Stimulated activated CD8-positive, alpha-beta memory T cell treated with anti-CD3 and anti-CD28 coated beads, Interleukin-2, amount 100 ng/mL, for 1 hour (primary cell): ENCODE measurements at places on chromosomes 1 and 21.

DNA sequence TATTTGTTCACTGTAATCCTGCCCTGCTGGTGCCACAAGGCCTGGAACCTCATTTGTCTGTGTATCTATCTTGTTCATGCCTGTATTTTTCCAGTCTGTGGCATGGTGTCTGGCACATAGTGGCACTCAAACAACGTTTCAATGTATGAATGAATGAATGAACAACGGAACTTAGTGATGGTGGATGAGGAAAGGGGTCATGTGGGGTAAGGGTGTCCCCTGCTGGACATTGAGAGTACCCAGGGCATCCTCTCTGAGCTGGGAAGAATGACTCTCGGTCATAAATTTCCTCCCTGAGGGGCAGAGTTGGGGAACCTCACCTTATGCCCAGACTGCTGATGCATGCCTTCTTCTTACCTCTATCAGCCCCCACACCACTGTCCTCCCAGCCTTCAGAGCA lies 18.9 kb upstream of the ZNF683 start:
- DNase-seq, result no peak

- no peak for DNase-seq
These were observed 210.1 kb downstream of the GPR52 start for GRCh38 chr1:174657893-174658292.

DNA sequence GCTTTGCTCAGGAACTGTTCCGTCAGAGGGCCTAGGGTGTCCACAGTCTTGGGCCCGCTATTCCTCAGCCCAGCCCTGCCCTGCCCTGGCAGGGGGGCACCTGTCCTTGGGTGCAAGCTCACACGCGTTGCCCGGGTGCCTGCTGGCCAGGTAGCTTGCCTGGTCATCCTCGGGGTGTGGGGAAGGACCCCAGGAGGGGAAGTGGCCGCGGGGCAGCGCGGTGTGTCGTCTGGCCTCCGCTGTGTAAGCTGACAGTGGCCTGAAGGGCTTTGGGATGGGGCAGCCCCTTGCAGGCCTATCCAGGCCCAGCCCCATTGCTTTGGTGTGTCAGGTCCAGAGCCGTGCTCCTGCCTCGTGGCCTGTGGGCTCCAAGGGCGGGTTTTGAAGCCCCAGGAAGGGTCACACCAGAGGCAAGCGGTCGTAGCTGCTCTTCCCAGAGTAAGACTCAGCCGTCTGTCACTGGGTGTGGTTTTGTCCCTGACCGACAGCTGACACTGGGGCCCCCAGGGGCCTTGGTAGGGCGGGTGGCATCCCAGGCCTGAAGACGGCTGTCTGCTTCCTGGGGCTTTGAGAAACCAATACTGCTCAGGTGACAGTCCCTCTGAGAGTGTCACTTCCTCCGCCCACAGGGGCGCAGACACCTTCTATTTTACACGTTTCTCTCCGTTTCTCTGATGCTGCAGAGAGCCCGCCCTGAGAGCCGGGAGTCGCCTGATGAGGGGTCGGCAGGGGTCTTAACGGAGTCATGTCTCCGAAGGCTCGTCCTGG lies 72.1 kb downstream of the SKI start:
- peak; percentile 55 for DNase-seq

DNA sequence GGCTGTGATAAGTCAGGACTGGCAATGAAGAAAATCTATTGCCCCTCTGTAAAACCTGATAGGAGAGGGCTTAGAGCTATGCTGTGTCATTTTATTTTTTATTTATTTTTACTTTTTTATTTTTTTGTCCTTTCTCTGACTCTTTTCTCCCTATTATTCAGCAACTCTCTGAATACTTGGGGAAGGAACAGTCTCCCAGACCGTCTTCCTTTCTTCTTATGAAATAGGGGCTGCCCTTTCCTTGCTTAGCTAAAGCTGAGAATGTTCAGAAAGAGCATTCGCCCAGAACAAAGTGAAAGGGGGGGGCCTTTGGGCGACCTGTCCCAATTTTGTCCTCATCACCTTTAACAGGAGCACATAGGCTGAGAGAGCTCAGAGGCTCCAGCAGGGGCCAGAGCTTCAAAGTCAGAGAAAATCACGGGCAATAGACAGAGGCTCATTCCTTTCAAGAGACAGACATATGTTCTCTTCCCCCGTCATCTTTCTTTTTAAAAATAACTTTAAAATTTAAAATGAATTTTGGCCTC lies 80.9 kb downstream of the RNF220 start:
- no peak for DNase-seq

- no peak for DNase-seq
These were observed 10.4 kb upstream of the AGO4 start for GRCh38 chr1:35797380-35797779.

DNA sequence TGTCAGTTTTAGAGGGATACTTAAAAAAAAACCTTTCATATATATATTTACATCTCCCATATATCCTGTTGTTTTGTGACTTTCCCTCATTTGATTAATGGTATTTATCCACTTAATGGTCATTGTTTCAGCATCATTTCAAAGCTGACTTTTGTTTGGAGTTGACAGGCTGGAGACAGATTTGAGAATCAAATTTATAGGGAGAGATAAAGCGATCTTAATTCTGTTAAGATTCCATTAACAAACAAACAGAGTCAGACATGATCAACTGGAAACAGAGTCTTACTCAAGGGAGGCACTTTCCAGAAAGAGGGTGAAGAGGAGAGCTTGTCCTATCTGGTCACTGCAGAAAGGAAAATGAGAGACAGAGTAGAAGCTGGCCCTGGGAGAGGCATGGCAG lies 283.4 kb downstream of the TTLL7 start:
- DNase-seq, result no peak

GRCh38 chr1:99084562-99084961 lies 79.9 kb upstream of the PLPPR5 start:
- no peak for DNase-seq

DNA sequence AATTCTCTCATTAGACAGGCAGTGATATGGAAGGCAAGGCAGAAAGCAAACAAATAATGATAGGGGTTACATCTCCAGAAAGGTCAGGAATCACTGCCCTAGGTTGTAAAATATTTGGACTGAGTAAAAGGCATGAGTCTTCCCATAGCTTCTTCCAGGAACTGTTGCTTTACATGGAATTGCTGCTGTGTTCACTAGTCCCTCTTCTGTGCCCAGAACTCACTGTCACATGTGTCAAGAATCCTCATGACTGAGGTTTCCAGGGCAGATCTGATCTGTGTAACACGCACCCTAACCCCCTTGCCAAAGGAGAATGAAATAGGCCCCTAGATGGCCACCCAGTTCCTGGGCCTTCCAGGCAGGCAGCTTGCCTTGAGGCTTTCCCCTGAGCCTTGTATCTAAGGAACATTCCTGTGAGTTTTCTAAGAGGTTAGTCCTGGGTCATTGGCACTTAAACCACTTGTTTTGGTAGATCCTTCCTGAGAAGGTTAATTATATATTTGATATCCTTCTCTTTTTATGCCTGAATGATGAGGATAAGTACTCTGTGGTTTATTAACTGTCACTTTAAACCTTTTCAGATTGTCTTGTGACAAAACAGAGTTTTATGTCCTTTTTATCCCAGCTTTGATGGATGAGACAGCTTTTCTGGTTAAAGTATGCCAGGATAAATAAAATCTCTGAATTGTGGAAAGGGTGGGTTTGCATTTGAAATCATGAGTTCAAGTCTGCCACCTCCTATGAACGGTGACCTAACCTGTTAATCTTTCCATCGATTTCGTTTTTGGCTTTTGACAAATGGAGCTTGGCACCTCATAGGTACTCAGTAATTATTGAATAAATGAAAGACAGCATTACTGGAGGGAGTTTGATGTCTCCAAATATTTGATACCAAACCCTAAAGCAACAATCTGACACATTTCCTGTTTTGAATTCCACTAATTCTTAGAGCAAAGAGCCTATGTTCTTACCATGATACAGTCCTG lies 163.3 kb downstream of the DHRS3 start:
- DNase-seq, result no peak

DNA sequence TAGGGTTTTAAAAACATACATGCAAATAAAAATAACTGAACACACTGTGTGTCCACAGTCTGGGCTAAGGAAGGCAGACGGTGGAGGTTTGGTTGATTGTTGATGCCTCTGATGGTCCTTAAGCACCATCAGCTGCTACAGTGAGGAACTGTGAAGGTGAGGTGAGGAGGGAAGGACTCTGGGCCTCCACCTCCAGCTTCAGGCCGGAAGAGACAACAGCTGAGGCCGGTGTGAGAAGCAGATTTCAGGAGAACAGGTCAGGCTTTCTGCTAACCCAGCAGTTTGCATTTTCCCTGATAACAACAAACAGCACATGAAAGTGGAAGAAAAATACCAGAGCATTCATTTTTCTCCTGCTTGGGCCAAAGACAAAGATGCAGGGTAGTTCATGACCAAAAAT lies 189.9 kb upstream of the AJAP1 start:
- DNase-seq, result no peak

GRCh38 chr1:21861602-21862429 lies 49.8 kb downstream of the LDLRAD2 start:
- DNase-seq, result no peak

- DNase-seq, result no peak
These were observed 46.6 kb downstream of the TTC3 start for GRCh38 chr21:37119421-37120218.

- DNase-seq, result no peak
These were observed 146.2 kb downstream of the PLPP3 start for GRCh38 chr1:56433056-56433577.

GRCh38 chr1:176157995-176158394 lies 49.1 kb downstream of the COP1 start:
- no peak for DNase-seq

GRCh38 chr1:55257958-55258357 lies 42.8 kb upstream of the USP24 start:
- peak; percentile 39 for DNase-seq

DNA sequence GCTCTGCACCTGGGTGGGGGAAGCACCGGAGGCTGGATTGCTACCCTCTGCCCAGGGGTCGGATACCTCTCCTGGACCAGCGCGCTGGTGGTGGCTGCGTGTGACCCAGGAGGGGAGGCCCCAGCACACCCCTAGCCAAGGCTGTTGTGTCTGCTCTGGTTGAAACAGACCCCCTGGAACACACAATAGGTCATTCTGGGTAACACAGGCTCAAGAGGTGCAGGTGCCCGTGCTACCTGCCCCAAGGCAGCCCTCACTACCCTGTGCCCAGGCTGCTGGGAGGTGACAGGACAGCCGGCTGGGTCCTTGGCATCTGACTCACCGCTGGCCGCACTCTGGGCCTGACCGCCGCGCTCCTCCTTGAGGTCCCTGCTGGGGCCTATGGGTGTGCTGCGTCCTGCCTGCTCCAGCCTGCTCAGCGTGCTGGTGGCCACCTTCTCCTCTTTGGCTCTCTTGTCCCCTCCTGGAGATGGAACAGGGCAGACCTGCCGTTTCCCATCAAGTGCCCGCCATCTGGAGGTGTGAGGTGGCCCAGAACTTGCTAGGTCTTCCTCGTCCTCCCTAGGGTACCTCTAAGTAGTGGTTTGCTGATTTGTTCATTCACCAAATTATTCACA lies 30.0 kb downstream of the ZBTB17 start:
- DNase-seq, result no peak

GRCh38 chr1:231376875-231377549 lies 38.9 kb downstream of the SPRTN start:
- no peak for DNase-seq

DNA sequence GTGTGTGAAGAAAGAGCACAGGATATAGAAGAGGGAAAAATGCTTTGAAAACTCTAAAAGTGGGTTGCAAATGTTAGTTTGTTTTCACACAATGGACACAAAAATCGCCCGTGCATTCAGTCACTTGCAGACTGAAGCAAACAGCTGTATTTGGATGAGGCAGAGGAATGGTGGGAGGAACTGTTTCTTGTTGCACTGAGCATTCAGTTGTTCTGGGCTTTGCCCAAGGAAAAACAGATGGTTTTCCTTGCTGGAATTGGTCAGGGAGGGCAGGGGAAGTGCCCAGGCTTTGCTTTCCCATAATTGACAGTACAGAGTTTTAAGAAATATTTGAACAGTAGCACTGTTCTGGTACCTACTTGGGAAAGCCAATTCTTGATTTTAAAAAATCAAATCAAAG lies 19.5 kb upstream of the WARS2 start:
- DNase-seq, result no peak

DNA sequence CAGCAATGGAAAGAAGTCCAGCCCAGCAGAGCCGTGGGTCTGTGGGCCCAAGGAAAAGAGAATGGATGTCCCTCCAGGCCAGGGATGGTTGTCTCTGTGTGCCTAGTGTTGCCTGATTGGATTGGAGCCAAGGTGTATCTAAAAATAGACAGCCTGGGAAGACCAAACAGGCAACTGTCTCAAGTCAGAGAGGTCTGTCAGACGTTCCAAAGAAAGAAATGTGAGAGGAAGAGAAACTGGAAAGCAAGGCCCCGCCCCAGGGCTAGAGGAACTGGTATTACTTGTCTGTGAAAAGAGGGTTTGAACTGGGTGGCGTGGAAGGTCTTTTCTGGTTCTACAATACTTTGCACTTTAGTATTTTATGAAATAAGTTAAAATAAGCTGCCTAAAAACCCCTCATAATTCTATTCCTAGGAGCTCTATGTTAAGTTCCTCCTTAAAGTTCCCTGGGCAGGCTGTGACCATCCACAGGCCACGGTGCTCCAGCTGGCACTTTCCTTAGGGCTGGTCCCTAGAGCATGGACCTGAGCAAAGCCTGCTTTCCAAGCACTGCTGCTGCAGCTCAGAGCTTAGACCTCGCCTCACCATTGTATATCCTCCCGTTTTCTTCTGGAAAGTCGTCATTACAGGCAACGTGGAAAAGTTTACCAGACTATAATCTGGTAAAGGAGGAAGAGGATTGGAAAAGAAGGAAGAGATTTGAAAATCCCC lies 151.6 kb downstream of the DISC1 start:
- no peak for DNase-seq

- no peak for DNase-seq
These were observed 93.6 kb downstream of the DYRK1A start for GRCh38 chr21:37460196-37460595.

GRCh38 chr1:44021581-44022321 lies 9.5 kb downstream of the SLC6A9 start:
- DNase-seq, result no peak

DNA sequence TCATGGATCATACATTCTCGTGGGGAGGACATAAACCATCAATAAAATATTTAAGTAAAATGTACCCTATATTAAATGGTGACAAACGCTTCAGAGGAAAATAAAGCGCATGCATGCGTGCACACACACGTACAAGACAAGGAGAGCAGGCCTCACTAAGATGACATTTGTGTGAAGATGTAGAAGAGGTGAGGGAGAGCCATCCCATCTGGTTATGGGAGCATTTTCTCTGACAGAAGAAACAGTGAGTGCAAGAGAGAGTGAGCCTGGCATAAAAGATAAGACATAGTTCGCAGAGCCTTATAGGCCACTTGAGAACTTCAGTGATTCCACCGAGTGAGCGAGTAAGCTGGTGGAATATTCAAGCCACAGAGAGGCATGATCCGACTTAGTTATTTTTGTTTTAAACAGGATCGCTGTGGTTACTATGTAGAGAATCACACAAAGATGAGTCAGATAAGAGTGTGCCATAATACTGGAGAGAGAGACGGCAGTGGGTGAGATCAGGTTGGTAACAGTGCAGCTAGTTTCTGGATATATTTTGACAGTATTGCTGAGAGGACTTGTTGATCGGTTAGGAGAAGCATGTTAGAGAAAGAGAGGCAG lies 624.2 kb downstream of the PLPP3 start:
- no peak for DNase-seq

GRCh38 chr1:166956057-166956850 lies 19.1 kb downstream of the ILDR2 start:
- DNase-seq, result no peak

- no peak for DNase-seq
These were observed 75.3 kb downstream of the C1orf21 start for GRCh38 chr1:184462155-184462554.

GRCh38 chr21:44576025-44576420 lies 2.5 kb downstream of the KRTAP10-4 start:
- DNase-seq, result no peak
